ENCODE measurements at places on chromosomes 13 and 19.

DNA sequence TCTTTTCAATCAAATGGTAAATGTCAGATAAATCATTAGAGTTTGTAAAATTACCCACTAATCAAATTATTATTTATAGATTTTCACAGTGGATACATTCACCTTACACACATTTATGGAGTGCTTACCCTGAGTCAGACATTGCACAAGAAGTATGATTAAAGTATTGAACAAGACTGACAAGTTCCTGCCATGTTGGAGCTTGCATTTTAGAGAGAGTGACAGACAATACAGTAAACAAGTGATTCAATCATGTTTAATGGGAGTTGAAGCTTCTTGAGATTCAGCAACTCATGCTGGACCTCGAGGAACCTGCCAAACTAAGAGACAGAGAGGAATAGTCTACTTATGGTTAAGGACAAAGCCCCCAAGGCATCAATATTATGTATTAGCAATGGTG lies 487.8 kb downstream of the PCDH17 start:
- DNase-seq = no peak

GRCh38 chr13:113526466-113527220 lies 36.1 kb upstream of the DCUN1D2 start:
- no peak for DNase-seq

- no peak for DNase-seq
Observed at GRCh38 chr13:47480121-47480520, 521.0 kb downstream of the SUCLA2 start.

DNA sequence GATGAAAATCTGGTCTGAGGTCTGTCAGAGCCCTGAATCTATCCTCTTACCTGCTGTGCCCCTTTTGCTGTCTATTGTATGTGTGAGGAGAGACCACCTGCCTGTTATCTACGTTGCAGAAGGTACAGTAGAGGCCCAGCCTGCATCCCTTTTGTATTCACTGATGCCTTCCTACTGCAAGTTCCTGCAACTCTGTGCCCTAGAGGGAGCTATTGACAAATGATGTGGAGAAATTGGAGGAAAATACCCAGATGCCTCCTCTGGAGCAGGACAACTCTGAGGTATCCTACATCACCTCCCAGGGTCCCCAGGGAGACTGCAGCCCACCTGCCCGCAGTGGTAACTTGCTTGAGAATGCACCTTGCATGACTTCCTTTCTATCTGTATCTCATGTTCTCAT lies 33.7 kb downstream of the SIAH3 start:
- DNase-seq = no peak

DNA sequence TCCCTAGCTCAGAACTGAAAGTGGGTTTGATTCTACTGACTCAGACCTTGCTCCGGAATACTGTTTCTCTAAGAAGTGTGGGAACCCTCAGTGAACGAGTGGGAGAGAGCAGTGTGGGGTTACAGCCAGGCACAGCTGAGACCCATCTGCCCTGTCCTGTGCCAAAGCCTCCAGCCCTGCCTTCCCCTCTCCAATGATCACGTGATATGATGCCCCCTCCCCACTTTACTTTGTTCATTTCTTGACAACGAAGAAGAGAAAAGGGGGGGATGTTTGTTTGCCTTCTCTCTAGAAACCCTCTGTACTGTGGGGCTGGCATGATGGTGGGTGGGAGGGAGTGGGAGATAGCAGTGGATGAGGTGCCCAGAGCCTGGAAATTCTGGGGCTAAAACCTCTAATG lies 96.0 kb downstream of the RNASEH2B start:
- no peak for DNase-seq

Measured in activated T-cell treated with anti-CD3 and anti-CD28 coated beads, Interleukin-2, amount 50 U/mL, for 48 hours (primary cell).